ENCODE measurements at places on chromosomes 11 and 22. TPM values are rescaled to one million over a fixed set of nuclear protein-coding genes. Genes with fewer than 3 reads are reported as not detected.

Gene CCDC82
- total RNA-seq, result 48.3 TPM

Gene HOATZ
- not detected for total RNA-seq

Gene OR52I1
- total RNA-seq, result not detected

Gene GGTLC3
- not detected for total RNA-seq

Gene DEUP1
- total RNA-seq, result not detected

Gene SCGB1A1
- total RNA-seq, result not detected

Gene IL17REL
- not detected for total RNA-seq

DNA sequence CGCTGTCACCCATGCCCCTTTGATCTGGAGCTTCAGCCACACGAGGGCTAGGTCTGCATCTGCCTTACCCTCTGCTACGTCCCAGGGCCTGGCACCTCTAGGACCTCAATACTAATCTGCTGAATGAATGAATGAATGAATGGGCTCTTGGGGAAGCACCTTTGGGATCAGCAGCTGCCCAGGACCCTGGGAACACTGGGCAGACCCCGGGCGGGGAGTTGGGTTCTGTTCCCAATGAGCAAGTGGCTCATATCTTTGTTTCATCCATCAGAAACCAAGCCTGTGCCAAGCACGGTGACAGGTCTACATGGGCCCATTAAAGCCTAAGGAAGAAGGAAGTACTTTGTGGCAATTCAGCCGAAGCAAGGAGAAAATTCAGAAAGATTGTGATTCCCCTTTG is 41.5 kb upstream of the SHISAL1 start:
- H3K36me3 ChIP-seq, result no peaks in the 10 kb centered on the region
- H3K4me1 ChIP-seq, result peaks cover 34% of the 10 kb centered on the region
- no peak for DNase-seq
- no peaks in the 10 kb centered on the region for H3K27me3 ChIP-seq

GRCh38 chr11:30285416-30286121 is 37.3 kb upstream of the ARL14EP start:
- no peaks in the 10 kb centered on the region for H3K36me3 ChIP-seq
- no peak for DNase-seq
- no peak overlapping the region for H3K27ac ChIP-seq

DNA sequence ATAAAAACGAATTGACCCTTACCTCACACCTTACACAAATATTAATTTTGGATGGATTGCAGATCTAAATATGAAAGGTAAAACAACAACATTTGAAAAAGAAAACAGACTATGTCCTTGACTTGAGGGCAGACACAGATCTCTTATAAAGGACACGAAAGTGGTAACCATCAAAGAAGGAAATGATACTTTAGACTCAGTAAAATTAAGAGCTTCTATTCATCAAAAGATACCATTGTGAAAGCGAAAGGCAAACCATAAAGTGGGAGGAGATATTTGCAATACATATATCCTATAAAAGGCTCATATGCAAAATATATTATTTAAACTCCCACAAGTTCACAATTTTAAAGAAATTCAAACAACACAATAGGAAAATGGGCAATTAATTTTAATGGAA is 5.0 kb downstream of the HEPACAM start:
- no peak for DNase-seq
- H3K27ac ChIP-seq, result no peak overlapping the region
- H3K27me3 ChIP-seq, result peaks cover 42% of the 10 kb centered on the region
- H3K4me3 ChIP-seq, result no peak overlapping the region
- no peaks in the 10 kb centered on the region for H3K36me3 ChIP-seq

- H3K27ac ChIP-seq, result no peak overlapping the region
- peak; percentile 74 for DNase-seq
- H3K27me3 ChIP-seq, result no peaks in the 10 kb centered on the region
- no peaks in the 10 kb centered on the region for H3K4me1 ChIP-seq
- H3K4me3 ChIP-seq, result no peak overlapping the region
Observed at GRCh38 chr22:23289851-23290724, 109.8 kb downstream of the BCR start.

DNA sequence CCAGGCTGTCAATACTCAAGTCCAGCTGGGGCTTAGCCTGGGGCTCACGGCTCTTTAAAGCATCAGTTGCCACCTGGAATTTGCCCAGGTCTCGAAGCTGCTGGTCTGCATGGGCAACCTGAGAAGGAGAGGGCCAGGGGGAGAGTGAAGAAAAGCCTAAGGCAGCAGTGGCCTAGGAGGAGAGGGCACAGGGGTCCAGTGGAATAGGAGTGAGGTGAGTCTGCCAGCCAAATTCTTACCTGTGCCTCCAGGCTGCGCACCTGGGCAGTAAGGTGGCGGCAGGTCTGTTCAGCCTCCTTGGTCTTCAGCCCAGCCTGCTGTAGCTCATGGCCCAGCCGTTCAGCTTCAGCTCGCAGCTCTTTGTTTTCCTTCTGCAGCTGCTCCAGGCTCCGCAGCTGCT is 10.0 kb downstream of the IL18BP start:
- no peak for DNase-seq
- no peaks in the 10 kb centered on the region for H3K27me3 ChIP-seq
- H3K27ac ChIP-seq, result no peak overlapping the region
- H3K4me3 ChIP-seq, result no peak overlapping the region
- H3K36me3 ChIP-seq, result no peaks in the 10 kb centered on the region

DNA sequence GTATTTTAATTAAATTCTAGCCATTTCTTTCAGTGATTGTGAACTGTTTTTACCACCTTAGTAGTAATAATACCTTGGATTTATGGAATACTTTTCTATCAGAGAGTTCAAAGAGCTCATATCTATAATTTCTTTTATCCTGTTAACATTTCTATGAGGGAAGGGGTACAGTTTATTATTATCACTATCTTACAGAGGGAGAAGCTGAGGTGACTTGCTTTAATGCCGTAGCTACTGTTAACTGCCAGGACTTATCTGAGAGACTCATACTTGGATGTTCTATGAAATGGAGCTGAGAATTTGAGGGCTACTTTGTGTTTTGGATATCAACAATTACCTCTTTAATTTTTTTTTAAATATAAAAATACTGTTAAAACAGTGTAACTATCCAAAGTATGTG is 3.3 kb downstream of the REXO2 start:
- H3K4me1 ChIP-seq, result peaks cover 18% of the 10 kb centered on the region
- no peaks in the 10 kb centered on the region for H3K36me3 ChIP-seq
- no peak overlapping the region for H3K4me3 ChIP-seq
- DNase-seq, result no peak

- no peak for DNase-seq
- no peak overlapping the region for H3K27ac ChIP-seq
- H3K4me1 ChIP-seq, result no peaks in the 10 kb centered on the region
- peaks cover 12% of the 10 kb centered on the region for H3K36me3 ChIP-seq
- H3K27me3 ChIP-seq, result no peaks in the 10 kb centered on the region
Observed at GRCh38 chr11:93718057-93718563, 23.2 kb downstream of the TAF1D start.

GRCh38 chr11:73185680-73186293 is 32.3 kb upstream of the P2RY2 start:
- H3K4me1 ChIP-seq, result no peaks in the 10 kb centered on the region
- no peak for DNase-seq
- H3K27ac ChIP-seq, result no peak overlapping the region
- no peaks in the 10 kb centered on the region for H3K27me3 ChIP-seq
- H3K36me3 ChIP-seq, result no peaks in the 10 kb centered on the region

DNA sequence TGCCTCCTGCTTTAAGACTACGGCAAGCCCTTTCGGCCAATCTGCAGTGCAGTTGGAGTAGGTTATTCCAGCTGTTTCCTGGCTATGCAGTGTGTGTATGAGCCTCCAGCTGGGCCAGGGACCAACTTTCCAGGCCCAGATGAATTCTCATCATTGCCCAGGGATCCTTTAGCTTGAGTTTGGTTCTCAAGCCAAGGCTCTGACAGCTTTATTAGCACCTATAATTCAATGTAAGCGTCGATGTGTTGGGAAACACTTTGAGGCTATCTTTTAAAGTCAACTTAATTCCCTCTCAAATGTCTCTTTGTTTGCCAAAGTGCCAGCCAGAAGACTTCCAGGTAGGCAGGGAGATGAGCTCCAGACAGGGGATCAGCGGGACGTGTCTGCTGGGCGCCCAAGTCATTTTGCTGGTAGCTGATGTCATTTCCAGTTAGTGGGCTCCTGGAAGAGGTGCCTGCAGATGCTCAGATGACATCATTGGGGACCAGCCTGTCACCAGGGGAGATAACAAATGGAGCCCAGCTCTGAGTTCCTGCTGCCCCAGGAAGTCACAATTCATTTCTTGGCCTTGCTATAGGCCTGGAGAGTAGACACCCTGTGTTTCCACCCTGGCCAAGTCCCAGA is 520.4 kb downstream of the SOX6 start:
- H3K4me3 ChIP-seq, result no peak overlapping the region
- peaks cover 18% of the 10 kb centered on the region for H3K4me1 ChIP-seq
- H3K36me3 ChIP-seq, result no peaks in the 10 kb centered on the region
- no peaks in the 10 kb centered on the region for H3K27me3 ChIP-seq
- no peak for DNase-seq

DNA sequence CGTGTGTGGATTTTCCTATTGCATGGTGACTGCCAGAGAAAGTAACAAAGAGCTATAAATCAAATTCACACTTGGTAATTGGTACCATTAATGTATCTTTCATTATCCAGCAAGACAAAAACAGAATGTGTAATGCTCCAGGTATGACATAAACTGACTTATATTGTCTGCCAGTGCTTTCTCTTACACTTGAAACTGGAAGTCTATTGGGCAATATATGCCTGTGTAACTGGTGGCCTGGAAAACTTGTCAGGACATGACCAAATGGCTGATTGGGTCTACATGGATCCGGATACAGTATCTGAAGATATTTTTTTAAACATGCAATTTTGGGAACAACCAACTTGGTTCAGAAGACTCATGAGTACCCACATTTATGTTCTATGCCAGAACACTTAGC is 174.6 kb upstream of the ARHGAP42 start:
- no peak overlapping the region for H3K4me3 ChIP-seq
- H3K27ac ChIP-seq, result no peak overlapping the region
- H3K36me3 ChIP-seq, result no peaks in the 10 kb centered on the region
- no peaks in the 10 kb centered on the region for H3K4me1 ChIP-seq

GRCh38 chr11:119592642-119593041 is 136.4 kb downstream of the NECTIN1 start:
- peaks cover 11% of the 10 kb centered on the region for H3K4me1 ChIP-seq
- no peak overlapping the region for H3K27ac ChIP-seq
- H3K4me3 ChIP-seq, result no peak overlapping the region
- no peaks in the 10 kb centered on the region for H3K27me3 ChIP-seq

DNA sequence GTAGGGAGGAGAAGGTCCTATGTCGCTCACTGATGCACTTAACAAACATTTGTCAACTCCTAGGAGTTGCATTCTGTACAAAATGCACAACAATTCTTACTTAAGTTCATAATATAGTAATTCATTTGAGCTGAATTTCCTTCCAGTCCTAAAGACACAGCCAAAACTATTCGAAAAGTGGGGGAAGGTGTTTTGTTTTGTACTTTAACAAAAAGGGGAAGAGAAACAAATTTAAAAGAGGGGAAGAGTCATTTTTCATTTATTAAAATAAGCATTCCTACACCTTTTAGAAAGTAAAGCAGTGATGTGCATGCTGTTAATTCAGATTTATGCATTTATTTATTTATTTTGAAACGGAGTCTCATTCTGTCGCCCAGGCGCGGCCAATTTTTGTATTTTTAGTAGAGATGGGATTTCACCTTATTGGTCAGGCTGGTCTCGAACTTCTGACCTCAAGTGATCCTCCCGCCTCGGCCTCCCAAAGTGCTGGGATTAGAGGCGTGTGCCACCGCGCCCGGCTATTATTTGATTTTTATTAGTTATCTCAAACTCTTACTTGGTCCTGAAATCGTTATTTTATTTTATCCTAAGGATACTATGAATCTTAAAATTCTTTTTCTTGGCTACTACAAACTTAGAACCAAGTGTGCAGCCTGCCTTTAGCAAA is 1.1 kb upstream of the FANCF start:
- no peak overlapping the region for H3K27ac ChIP-seq
- H3K4me3 ChIP-seq, result no peak overlapping the region
- H3K36me3 ChIP-seq, result no peaks in the 10 kb centered on the region
- H3K4me1 ChIP-seq, result peaks cover 11% of the 10 kb centered on the region

DNA sequence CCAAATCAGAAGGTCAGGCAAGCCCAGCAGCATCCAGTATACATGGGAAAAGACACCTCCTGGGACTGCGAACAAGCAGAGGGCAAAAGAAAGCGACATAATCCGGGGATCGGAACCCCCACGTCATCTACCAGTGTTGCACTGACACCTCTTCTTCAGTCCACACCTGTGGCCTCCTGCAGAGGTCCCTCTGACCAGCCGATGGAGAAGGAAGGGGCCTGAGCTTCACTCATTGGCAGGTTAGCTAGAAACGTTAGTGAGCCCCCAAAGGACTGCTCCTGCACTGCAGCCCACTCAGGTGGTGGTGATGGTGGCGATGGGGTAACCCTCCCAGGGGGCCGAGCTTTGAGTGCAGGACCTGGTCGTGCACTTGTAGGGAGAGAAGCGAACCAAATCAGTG is 22.1 kb downstream of the ASCL2 start:
- H3K4me1 ChIP-seq, result peaks cover 6% of the 10 kb centered on the region
- peaks cover 32% of the 10 kb centered on the region for H3K27me3 ChIP-seq
- no peak overlapping the region for H3K27ac ChIP-seq
- H3K36me3 ChIP-seq, result no peaks in the 10 kb centered on the region
- no peak overlapping the region for H3K4me3 ChIP-seq
- no peak for DNase-seq

DNA sequence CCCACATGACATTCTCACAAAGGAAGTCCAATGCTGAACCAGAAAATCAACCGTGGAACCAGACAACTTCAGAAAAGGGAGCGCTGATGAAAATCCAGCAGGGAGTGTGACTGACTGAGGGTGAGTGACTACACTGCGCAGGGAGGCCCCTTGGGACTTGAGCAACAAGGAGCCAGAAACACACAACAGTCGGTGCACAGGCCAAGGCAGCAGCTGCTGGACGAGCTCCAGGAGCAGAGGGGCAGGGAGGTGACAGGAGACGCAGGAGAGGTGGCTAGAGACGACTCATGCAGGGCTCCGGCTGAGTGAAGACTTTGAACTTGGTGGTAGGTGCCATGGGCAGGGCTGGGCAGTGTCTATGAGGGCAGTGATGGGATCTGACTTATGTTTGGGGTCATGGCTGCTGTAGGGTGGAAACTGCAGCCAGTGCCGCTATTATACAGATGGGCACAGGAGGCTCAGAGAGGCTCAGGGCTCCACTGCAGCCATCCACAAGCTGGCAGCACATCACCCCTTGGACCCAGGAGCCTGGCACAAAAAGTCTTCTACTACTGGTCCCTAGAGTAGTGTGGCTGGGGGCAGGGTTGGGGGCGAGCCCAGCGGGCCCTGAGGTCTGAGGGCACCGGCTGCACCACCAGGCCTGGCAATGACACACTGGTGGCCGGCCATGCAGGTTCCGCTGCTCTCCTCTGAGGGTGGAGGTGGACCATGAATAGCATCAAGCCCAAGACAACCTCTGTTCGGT is 10.3 kb upstream of the FADD start:
- no peak overlapping the region for H3K4me3 ChIP-seq
- H3K27me3 ChIP-seq, result peaks cover 7% of the 10 kb centered on the region
- no peak for DNase-seq
- H3K27ac ChIP-seq, result no peak overlapping the region
- H3K36me3 ChIP-seq, result no peaks in the 10 kb centered on the region

- no peak for DNase-seq
- H3K27me3 ChIP-seq, result no peaks in the 10 kb centered on the region
- H3K4me1 ChIP-seq, result no peaks in the 10 kb centered on the region
- H3K4me3 ChIP-seq, result no peak overlapping the region
Observed at GRCh38 chr11:73280626-73281025, 8.5 kb downstream of the P2RY6 start.

Measured in neural progenitor cell (in vitro differentiated cells).